Activated CD4-positive, alpha-beta T cell treated with anti-CD3 and anti-CD28 coated beads for 48 hours (primary cell): ENCODE measurements at places on chromosomes 2 and 18.
A peak's percentile ranks its signal among the peaks of the same experiment; 100 is the strongest.

GRCh38 chr2:164242409-164242808 is 378.9 kb downstream of the GRB14 start:
- no peak for DNase-seq

GRCh38 chr2:190088917-190089316 is 26.4 kb upstream of the MSTN start:
- DNase-seq = peak; percentile 59

- DNase-seq = no peak
Measured at GRCh38 chr18:985212-985661, 80.6 kb downstream of the ADCYAP1 start.

GRCh38 chr2:19114126-19114525 is 244.3 kb downstream of the OSR1 start:
- DNase-seq = no peak

GRCh38 chr18:27412556-27412955 is 227.4 kb upstream of the CHST9 start:
- DNase-seq = no peak

DNA sequence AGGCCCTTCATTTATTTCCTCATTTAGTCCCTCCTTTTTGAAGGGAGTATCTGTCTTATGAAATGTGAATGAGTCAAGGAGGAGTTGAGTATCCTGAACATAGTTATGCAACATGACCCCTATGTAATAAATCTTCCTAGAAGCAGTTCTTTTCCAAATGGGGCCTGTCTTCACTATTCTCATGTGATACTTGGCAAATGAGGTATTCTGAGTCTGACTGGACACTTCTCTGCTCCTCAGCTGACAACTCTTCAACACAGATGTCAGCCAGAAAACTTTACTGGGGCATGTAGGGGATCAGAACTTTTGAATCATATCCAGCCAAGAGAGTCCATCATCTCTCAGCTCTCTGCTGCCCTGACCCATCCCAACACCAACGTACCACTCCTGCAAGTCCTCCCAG is 291.6 kb downstream of the ZNF385B start:
- no peak for DNase-seq
